ENCODE measurements at places on chromosomes 5 and 9.

GRCh38 chr9:15967068-15967467 is 414.2 kb downstream of the CCDC171 start:
- no peak for DNase-seq

DNA sequence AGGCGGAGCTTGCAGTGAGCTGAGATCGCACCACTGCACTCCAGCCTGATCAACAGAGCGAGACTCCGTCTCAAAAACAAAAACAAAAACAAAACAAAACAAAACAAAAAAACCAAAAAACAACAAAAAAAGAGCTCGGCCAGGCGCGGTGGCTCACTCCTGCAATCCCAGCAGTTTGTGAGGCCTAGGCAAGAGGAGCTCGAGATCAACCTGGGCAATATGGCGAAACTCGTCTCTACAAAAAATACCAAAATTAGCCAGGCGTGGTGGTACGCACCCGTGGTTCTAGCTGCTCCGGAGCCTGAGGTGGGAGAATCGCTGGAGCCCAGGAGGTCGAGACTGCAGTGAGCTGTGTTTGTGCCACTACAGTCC is 20.2 kb downstream of the TRIM7 start:
- peak; percentile 14 for DNase-seq

GRCh38 chr5:36875790-36876298 is 725 bp upstream of the NIPBL start:
- peak; percentile 90 for DNase-seq

- no peak for DNase-seq
These were observed 90.1 kb downstream of the LMNB1 start for GRCh38 chr5:126866851-126867636.

GRCh38 chr5:36875051-36875789 is 1.3 kb upstream of the NIPBL start:
- peak; percentile 63 for DNase-seq

DNA sequence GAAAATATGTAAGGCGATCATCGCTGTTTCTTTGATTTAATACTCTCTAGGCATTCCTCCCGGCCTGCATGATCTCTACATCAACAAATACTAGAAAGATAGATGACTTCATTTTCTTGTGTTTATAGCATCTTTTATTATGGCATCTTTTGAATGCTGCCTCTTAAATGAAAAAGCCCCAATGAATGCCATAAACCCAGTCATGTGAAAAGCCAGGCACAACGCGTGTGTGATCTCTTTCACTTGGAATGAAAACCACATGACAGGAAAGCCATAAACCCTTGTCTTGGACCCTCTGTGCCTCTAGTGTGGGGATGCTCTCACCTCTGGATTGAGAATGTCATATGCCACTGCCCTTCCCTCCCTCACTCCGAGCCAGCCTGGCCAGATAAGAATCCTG is 476.2 kb downstream of the SEMA5A start:
- DNase-seq: no peak

DNA sequence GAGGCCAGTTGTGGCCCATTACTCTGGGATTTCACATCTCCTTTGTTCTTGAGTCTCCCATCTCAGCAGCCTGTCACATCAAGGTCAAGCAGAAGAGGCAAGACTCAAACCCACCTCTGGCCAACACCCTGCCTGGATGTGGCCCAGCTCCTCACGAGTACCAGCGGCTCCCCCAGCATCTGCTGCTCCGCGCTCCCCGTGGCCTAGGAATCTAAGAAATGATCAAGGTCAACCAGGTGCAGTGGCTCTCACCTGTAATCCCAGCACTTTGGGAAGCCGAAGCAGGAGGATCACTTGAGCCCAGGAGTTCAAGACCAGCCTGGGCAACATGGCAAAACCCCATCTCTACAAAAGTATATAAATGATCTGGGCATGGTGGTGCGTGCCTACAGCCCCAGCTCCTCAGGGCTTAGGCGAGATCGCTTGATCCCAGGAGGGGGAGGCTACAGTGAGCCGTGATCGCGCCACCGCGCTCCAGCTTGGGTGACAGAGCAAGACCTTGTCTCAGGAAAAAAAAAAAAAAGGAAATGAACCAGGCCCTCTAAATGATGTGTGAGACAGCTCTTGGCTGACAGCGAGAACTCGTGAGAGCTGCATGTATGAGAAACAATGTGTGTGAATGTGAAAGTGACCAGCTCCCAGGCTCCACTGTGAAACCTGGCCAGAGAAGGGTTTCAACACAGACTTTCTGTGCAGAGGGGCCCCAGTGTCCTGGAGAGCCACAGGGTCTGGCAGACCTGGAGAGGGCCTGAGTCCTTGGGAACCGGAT is 61.6 kb upstream of the ANGPTL2 start:
- no peak for DNase-seq

GRCh38 chr9:77829420-77829819 is 181.3 kb upstream of the GNA14 start:
- DNase-seq: no peak

- no peak for DNase-seq
These were observed 74.5 kb downstream of the ANGPTL2 start for GRCh38 chr9:127047971-127048370.

DNA sequence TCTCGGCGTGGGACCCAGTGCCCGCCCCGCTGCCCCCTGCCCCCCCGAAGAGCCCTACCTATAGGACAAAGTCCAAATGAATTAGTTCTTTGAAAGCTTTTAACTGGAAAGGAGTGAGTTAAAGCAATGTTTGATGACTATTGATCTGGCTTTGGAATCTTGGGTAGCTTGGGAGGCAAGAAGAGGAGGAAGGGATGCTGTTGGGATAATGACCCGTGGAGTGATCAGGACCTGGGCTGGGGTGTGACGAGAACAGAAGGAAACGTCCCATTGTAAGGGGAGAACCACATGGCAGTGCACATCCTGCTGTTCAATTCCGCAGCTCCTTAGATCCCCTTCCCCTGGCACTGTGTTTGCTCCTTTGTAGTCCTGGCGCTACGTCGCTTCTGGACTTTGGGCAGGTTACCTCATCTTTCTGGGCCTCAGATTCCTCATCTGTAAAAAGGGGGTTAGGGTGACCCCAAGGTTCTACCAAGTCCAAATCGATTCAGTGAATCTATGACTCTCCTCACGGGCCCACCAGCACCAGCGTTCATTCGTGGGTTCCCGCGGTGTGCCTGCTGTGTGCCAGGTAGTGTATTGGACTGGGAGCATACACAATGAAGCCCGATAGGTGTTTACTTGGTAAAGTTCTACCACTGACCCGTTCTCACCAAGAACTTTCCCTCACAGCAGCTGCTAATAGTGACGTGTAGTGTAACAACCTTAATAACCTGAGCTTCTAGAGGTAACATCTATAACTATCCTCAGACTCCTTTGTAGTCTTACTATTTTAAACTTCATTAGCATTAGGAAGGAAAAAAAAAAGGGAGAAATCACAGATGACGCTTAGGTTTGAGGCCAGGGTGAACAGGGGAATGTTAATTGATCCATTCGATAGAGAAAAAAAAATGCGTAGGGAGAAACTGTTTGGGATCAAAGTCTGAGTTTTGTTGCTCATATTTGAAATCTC is 1.1 kb upstream of the NADK2 start:
- no peak for DNase-seq

DNA sequence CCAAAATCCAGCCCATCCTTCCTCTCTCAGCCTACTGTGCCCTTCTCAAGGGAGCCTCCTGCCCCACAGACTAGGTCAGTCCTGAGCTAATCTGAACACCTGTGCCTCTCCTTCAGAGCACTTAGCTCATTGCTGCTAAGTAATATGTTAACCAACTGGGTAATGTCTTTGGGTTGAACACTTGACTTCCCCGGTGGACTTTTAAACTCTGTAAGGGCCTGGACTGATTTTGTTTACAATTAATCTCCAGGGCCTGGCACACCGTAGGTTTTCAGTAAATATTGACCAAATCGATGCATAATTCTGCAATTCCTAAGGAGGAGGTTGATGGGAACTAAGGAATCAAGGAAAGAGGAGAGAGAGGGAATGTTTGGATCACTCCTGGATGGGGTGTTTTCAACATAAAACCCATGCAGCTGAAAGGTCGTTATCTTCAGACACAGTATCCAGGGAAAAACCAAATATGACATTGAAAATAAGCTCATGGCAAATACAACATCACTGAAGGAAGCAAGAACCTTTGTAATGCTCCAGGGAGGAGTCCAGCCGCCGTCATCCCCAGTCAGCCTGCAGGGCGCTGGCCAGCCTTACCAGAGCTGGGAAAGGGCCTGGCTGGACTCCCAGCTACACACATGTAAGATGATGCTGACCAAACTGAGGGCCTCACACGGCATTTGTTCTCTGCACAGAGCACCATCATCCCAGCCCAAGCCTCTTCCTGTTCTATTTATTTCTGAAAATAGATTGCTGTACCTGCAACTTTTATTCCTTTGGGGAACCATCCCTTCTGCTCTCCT is 166.3 kb downstream of the C5orf15 start:
- DNase-seq: no peak

DNA sequence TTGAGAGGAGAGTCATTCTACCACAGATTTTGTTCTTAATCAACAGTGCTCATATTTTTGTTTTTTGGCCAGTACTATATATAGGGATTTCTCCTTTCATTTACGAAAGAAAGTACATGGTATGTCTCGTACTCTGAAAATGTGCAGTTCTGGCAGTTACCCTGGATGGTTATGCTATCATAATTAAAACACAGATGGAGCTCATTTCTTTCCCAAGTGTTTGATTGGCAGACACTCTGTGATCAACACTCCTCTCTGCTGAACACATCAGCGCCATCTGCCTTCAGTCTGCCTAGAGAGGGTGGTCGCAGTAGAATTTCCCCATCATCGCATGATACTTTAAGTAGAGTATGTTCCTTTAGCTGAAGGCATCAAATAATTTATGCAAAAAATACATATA is 64.5 kb downstream of the PAM start:
- no peak for DNase-seq

DNA sequence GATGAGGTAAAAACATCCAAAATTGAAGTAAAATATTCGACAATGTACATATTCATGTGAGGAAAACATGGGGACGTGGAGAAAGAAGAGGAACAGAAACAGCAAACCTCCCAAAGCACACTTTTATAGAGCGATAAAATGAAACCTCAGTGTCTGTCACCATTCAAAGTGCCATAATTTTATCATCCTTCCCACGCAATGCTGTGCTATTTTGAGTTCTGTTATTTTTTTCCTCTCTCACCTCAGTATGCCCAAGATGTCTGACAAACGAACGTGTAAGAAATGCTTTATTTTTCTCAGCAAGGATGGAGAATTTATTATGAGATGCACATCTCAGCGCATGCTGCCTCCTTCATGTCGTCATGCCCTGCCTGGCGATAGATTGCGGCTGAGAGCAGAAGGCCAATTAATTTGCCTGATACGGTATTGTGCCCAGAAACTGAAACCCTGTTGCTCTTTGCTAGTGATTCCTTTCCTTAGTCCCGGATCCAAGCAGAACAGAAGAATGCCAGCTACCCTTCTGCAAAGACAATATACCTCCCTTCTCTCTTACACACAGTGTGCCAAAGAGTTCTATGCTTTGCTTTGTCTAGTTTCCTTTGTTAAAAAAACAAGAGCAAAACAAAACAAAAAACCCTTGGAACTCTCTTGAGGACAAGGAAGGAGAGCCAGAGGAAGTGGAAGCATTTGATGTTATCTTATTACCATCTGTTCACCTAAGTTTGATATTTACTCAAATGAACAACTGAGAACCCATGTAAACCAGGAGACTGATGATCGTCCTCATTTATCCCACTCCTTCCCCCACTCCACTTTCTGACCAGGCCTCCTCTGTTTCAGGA is 192.4 kb downstream of the SEMA6A start:
- DNase-seq: no peak

DNA sequence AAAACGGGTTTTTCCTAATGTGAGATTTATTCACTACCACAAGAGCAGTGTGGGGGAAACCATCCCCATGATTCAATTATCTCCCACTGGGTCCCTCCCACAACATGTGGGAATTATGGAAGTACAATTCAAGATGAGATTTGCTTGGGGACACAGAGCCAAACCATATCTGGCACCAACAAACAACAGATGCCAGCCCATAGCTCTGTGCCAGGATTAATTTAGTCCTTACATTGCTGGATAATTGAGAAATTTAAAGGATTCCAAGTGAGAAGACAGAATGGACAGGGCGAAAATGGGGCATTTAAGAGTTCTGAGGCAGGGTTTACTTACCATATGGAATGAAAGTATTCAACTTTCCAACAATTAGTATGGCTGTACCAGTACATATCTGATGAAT is 30.8 kb upstream of the DNAH5 start:
- DNase-seq: no peak

DNA sequence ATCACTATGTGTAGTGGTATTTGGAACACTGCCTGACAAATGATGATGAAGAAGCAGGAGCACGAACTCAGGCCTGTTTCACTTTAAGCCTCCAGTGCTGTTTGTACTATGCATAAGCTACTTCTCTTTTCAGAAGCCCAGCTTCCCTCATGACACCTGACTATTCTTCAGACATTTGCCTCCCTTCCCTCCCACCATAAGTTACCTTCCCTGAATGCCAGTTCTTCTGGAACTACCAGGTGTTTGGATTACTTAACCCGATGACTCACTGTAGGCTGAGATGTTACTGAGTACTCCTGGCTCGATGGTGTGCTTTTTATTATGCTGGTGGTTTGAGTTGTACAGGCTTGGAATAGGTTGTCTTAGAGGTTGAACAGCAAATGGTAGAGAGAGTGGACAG is 180.0 kb downstream of the SPATA31D1 start:
- DNase-seq: no peak

GRCh38 chr9:114213566-114213965 is 58.2 kb downstream of the COL27A1 start:
- no peak for DNase-seq
